GM03348 (cell line): ENCODE measurements at places on chromosomes 6 and 20.

- DNase-seq: no peak
These were observed 822.1 kb downstream of the TENT5A start for GRCh38 chr6:80930376-80930775.

DNA sequence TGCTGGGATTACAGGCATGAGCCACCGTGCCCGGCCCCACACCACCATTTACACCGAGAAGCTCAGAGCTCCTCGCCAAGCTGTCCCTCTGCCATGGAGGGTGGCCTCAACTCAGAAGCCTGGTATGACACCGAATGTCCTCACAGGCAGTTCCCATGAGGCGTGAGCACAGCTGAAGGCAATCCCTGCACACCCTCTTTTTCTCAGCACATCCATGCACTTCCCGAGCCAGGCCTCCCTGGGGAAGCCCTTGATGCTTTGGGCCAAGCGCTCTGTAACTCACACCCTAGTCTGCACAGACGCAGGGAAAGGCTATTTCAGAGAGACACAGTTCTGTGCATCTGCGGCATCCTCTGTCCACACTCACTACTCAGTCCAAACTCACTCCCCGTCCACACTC is 18.4 kb downstream of the THBS2 start:
- no peak for DNase-seq

DNA sequence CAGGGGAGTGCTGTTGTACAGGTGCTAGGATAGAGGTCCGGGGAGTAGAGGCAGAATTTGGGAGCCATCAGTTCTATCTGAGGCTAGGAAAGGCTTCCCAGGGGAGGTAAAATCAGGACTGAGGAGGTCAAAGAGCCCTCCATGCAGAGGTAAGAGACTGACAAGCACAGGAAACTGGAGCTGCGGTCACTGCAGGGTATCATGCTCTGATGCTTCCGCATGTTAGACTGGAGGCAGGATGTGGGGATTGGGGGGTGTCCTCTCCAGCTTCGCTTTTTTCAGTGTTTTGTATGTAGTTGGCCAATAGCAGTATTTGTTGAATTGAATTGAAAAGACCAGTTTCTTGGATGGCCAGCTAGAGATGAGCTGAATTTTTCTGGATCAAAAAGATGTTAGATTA is 87.8 kb downstream of the SLC22A3 start:
- DNase-seq: no peak

- no peak for DNase-seq
These were observed 117.3 kb downstream of the ADGRG6 start for GRCh38 chr6:142419071-142419470.

DNA sequence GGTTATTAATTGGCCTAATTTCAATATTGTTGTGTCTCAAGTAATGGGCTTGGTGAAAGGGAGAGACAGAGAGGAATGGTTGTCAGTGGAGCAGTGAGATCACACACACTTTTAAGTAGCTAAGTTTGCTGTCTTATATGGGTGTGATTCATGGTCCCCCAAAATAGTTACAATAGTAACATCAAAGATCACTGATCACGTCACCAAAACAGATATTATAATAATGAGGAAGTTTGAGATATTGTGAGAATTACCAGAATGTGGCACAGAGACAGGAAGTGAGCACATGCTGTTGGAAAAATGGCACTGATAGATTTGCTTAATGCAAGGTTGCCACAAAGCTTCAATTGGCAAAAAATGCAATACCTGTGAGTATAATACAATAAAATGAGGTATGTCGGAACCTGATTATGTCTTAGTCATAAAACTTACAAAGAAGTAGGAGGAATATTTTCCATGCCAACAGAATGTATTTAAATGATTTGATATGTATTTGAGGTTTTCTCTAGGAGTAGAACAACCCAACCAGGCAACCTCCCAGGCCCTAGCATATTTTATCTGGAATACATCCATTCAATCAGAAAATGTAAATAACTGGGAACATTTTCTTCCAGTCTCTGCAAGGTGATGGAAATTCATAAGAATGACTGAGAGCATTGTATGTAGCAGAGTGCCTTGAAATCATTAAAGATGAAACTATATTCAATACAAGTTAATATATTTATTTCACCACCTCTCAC is 167.8 kb downstream of the CARMIL1 start:
- no peak for DNase-seq

DNA sequence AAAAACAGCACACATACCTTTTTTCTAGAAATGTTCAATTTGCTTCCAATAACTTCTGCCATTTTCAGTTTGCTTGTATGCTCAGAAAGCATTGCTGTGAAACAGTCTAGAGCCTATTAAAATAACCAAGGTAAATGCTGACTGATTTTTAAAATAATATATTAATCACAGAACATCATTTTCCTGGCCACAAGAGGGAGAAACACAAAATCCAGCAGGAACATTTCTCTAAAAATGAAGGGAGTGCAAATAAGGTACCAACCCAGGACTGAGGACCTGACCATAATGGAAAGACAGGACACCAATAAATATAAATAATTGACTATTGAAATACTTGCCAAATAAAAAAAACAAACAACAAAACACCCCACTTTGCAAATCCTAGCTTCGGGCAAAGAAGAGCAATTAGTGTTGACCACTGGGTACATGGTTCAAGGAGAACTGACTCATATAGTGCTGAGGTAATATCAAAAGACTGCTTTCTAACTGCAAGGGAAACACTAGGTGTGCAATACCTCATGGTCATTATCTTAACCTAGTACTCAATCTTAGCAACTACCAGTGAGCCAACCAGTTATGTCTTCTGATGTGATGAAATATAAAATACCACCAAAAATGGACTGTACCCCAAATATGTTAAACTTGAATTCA is 42.9 kb downstream of the MDN1 start:
- DNase-seq: no peak

- DNase-seq: no peak
These were observed 145.4 kb downstream of the PRKN start for GRCh38 chr6:162581988-162582780.

DNA sequence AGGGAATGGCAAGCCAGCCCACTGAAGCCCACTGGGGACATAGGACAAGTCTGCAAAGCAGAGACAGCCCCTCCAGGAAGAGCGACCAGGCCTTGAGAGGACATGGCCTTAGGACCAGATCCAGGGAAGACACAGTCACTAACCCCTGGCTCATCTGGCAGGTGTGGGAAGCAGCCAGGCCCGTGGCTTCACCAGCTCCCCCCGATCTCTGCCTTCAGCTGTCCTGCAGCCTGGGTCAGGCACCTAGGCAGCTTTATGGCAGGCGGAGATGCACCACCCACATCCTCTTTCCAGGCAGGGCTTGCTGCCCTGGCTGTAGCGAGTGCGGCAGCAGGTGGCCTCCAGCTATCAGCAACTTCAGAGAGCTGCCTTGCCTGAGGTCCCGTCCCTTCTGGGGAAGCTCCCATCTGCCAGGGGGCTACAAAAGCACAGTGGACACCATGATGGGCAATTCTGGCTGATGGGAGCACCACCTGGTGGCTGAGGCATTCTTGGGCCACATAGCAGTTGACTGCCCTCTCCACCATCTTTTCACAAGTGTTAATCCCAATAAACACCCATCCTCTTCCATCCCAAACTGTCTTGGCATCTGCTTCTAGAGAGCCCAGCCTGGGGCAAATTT is 85.8 kb downstream of the DZANK1 start:
- DNase-seq: no peak

GRCh38 chr6:103335412-103335811 is 1524.3 kb downstream of the HACE1 start:
- DNase-seq: no peak

DNA sequence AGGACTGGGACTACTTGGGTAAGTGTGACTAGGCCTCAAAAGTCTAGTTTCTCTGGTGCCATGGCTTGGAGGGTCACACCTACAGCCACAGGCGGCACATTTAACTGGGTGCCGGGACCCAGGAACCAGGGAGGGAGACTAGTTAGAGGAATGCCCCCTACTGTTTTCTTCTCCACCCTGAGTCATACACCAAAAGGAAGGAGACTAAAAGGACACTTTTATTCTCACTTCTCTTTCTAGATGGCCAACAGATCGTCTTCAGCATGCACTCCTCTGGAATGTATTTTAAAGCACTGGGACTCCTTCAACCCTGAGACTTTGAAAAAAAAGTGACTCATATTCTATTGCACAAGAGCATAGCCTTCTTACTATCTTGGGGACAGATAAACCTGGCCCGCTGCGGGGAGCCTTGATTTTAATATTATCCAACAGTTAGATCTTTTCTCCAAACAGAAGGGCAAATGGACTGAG is 33.4 kb downstream of the PLN start:
- peak; percentile 58 for DNase-seq

DNA sequence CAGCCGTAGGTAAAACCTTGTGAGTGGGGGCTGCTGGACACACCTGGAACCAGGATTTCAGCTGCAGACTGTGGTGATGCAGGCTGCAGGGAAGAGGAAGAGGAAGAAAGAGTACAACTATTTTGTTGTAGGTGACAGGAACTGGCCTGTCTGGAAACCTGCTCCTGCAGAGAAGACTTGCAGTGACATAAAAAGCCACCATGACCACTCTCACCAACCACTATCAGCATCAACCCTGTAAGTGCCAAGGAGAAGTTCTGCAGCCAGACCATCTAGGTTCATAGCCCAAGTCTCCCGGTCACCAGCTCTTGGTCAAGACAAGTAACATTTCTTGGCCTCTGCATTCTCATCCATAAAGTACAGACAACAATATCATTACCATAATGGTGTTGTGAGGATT is 91.2 kb downstream of the PREX1 start:
- no peak for DNase-seq

GRCh38 chr6:111603040-111603439 is 2.6 kb downstream of the TRAF3IP2 start:
- peak; percentile 41 for DNase-seq

GRCh38 chr6:50369996-50370395 is 320.3 kb upstream of the DEFB112 start:
- no peak for DNase-seq

DNA sequence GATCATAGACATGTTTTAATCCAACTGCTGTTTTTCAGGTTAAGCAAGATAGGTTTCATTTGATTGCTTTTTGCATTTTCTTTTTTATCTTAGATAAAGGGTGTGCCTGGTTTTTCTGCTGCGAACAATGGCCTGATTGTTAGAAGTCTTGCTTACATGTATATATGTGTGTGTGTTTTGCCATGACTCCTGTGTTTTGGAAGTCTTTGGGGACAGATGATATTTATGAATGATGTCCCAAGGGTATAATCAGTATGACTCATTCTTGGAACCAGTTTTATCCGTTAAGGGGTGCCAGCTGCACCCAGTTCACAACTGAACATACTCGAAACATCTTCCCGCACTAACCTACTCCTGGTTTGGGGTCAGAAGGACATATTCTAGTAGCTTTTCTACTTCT is 230.1 kb upstream of the SUPT3H start:
- no peak for DNase-seq

DNA sequence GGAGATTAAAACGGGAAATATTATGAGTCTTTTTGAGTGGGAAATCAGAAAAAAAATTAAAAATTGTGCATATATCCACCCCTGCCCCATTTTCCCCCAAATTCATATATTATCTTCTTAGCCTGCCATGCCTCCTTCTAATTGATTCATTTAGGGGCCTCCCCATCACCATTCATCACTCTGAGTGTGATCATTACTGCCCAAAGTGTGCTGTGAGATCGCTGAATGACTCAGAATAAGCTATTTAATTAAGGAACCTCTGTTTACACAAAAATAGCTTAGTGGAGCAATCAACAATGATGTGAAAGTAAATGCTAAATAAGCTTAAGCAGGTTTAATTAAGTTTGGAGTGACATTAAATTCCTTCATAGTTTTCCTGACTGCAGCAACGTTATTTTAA is 645.5 kb downstream of the GRIK2 start:
- no peak for DNase-seq

DNA sequence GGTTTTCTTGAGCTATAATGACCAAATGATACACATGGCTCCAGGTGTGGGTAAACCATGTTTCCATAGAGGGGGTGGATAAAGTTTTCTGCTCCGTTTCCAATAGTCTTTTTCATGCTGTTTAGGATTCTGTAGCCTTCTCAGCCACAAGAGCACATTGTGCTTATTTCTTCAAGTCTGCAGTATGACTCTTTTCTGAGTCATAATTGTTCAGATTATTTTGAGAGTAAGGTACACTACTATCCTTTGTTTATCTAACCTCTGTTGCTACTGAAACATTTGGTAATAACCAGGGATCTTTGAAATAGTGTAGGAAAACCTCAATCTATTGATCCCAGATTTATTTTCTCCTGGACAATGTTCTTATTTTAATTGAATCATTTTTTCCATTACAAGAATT is 247.9 kb upstream of the BMP2 start:
- DNase-seq: no peak

DNA sequence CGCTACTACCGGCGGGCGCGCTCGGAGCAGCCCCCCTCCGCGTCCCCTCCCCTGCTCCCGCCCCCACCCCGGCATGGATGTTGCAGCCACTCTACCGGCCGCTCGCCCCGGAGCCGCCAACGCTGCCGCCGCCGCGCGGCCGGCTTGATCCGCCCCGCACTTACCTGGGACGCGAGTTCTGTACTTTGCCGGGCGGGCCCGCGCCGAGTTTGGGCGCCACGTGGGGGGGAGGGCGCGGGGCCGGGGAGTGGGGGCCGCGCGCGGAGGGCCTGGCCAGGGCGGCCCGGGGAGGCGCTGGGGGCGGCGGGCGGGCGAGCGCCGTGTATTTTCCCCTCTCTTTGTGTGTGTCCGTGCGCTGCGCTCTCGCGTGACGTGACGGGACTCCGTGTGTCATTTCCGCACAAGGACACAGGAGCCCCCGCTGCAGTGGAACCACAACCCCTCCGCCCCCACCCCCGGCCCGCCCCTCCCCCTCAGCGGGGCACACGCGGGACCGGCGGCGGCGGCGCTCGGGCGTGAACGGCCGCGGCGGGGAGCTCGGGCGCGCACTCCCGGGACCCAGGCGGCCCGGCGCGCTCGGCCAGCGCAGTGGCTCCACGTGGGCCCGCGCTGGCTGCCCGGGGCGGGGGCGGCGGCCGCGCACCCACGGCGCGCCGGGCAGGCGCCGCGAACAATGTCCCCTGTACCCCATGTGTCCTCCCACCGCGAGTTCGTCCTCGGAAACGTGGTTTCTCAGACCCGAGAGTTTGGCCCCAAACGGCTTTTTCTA is at the start of gene BEND3:
Gene BEND3, minus strand, starts transcription at position 590 of the 769 bp plus-strand sequence. CDS start 16,230 bp downstream, outside the sequence.
- DNase-seq: peak; percentile 62

GRCh38 chr6:27812805-27813492 is 99.2 kb downstream of the OR2B2 start:
- DNase-seq: no peak

- peak; percentile 30 for DNase-seq
These were observed 40.6 kb downstream of the LYRM2 start for GRCh38 chr6:89597988-89598387.

DNA sequence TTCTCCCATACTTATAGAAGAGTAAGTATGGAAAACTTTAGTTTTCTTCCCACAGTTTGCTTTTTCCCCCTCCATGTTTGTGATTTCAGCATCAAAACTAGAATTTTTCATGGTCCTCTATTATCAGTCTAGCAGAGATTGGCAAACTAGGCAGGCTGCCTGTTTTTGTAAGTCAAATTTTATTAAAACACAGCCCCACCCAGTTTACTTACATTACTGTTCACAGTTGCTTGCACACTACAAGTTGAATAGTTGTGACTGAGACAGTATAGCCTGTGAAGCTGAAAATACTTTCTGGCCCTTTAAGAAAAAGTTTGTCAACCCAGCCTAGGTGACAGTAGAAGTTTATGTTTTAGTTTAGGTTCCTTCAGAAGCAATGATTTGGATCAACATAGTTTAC is 19.5 kb downstream of the MCM8 start:
- DNase-seq: no peak
